ENCODE measurements at places on chromosomes 12 and 14. TPM values are rescaled to one million over a fixed set of nuclear protein-coding genes. Genes with fewer than 3 reads are reported as not detected.

ACSS3 gene
- polyA plus RNA-seq = 0.73 TPM

LRR1 gene
- 6.9 TPM for polyA plus RNA-seq

ARMH4 gene
- polyA plus RNA-seq = 0.76 TPM

BDKRB1 gene
- 7.1 TPM for polyA plus RNA-seq

ATG2B gene
- polyA plus RNA-seq = 3.5 TPM

NUP37 gene
- 16.2 TPM for polyA plus RNA-seq

TMEM132C gene
- 1.1 TPM for polyA plus RNA-seq

TAS2R20 gene
- polyA plus RNA-seq = 0.35 TPM

HAL gene
- not detected for polyA plus RNA-seq

CDKN1B gene
- 27.6 TPM for polyA plus RNA-seq

IQSEC3 gene
- polyA plus RNA-seq = 1.7 TPM

SLC24A4 gene
- polyA plus RNA-seq = 0.08 TPM

CIPC gene
- polyA plus RNA-seq = 10.6 TPM

AKAP3 gene
- polyA plus RNA-seq = not detected

PCED1B gene
- 2.1 TPM for polyA plus RNA-seq

CABP1 gene
- 2.4 TPM for polyA plus RNA-seq

BICDL1 gene
- polyA plus RNA-seq = 40.3 TPM

SYNE3 gene
- polyA plus RNA-seq = 1.2 TPM

ARHGAP9 gene
- polyA plus RNA-seq = 7.5 TPM

CLEC7A gene
- 2.1 TPM for polyA plus RNA-seq

COX6A1 gene
- 901 TPM for polyA plus RNA-seq

GRIP1 gene
- 0.31 TPM for polyA plus RNA-seq

PRB2 gene
- polyA plus RNA-seq = not detected

PLEK2 gene
- 39.0 TPM for polyA plus RNA-seq

TCHP gene
- polyA plus RNA-seq = 8.8 TPM

RNASE1 gene
- 404 TPM for polyA plus RNA-seq

HOTAIR gene
- polyA plus RNA-seq = not detected

FOXG1 gene
- polyA plus RNA-seq = not detected

LYZ gene
- 134 TPM for polyA plus RNA-seq

MIP gene
- polyA plus RNA-seq = not detected

SLC17A8 gene
- not detected for polyA plus RNA-seq

TAS2R46 gene
- not detected for polyA plus RNA-seq

FGF6 gene
- polyA plus RNA-seq = not detected

LRRC9 gene
- polyA plus RNA-seq = not detected

USP5 gene
- 25.0 TPM for polyA plus RNA-seq

P2RX2 gene
- 0.19 TPM for polyA plus RNA-seq

CIROP gene
- polyA plus RNA-seq = not detected

MYBPC1 gene
- polyA plus RNA-seq = 2.1 TPM

SLC10A1 gene
- polyA plus RNA-seq = not detected

TGM1 gene
- 5.3 TPM for polyA plus RNA-seq

TEP1 gene
- polyA plus RNA-seq = 9.8 TPM

GRIN2B gene
- under 0.01 TPM for polyA plus RNA-seq

NPAS3 gene
- 0.76 TPM for polyA plus RNA-seq

INHBC gene
- polyA plus RNA-seq = not detected

TSPAN9 gene
- 4.1 TPM for polyA plus RNA-seq

RPGRIP1 gene
- 0.19 TPM for polyA plus RNA-seq

MRPS35 gene
- polyA plus RNA-seq = 28.9 TPM

ACSM4 gene
- not detected for polyA plus RNA-seq
